T follicular helper cell (primary cell): ENCODE measurements at places on chromosomes 1 and 21.

GRCh38 chr1:8427493-8427892 lies 109.6 kb downstream of the SLC45A1 start:
- DNase-seq: no peak

DNA sequence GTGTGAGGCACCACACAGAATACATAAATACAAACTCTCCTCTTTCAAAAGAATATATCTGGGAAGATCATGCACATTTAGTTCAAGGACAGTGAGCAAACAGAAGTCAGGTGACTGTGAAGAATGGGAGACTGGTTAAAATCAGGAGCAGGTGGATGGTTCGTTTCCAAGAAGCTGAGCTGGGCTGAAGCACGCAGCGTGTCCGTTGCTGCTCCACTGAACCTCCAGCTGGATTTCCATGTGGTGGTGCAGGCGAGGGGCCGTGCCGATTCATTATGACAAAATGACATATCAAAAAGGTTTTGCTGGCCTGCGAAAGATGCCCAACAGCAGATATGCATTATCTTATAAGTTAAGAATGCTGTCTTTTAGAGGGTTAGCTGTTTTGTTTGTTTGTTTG lies 66.0 kb downstream of the OLIG1 start:
- no peak for DNase-seq

- DNase-seq: no peak
Observed at GRCh38 chr1:73868810-73869336, 329.1 kb downstream of the LRRIQ3 start.

DNA sequence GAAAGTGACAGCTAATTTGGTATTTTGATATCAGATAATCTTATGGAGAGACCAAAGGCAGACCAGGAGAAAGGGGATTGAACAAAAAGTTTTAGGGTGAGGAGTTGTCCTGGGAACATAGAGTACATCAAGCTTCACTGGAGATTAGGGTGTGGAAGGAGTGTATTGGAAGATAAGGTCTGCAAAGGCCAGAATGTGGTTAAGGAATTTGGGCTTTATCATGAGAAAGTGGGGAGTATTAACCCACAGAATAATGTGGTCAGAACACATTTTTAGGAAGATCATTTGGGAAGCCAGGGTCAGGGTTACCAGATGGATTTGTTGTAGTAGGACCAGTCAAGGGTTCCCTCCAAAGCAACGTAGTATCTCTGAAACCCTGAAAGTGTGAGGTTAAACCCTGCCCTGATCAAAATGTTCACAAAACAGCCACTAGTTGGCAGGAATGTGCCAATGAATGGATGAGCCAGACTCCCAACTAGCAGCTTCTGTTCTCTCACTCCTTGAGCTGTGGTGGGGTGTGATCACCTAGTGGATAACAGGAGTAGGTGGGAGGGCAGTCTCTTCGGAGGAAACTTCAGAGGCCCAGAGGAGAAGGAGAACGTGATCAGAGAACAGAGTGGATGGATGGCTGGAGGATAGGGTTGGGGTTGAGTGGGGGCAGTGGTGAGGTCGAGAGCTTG lies 35.8 kb downstream of the SLC2A1 start:
- peak; percentile 36 for DNase-seq

DNA sequence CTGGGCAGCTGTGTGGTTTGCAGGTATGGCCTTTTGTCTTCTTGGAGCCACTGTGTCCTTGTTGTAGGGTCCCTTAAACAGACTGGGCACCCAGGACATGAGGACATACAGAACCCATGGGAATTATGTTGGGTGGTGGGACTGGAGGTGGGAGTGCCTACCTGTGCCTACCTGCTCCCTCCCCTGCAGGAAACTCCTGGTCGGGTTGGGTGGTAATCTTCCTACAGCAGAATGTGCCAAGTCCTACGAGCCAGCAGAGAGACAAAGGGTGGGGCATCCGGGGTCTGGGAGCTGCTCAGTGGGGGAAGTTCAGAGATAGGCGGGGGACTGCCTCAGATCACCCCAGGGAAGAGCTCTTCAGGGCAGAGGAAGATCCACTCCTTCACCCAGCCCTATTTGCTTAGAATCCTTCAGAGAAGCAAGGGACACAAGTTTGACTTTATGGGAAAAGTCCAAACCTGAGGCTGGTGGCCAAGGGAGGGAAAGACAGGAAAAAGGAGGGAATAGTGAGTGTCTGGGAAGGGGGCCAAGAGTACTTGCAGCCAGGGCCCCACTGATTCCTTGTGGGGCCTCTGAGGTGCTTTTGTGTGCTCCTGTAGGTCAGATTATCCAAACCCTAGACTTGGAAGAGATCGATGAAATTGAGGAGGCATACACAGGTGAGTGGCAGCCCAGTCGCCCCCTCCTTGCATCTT lies 58.3 kb downstream of the KIF21B start:
- no peak for DNase-seq

- no peak for DNase-seq
Observed at GRCh38 chr1:241343956-241344355, 13.0 kb downstream of the RGS7 start.

- DNase-seq: no peak
Observed at GRCh38 chr1:67020304-67020703, 33.6 kb downstream of the SLC35D1 start.

DNA sequence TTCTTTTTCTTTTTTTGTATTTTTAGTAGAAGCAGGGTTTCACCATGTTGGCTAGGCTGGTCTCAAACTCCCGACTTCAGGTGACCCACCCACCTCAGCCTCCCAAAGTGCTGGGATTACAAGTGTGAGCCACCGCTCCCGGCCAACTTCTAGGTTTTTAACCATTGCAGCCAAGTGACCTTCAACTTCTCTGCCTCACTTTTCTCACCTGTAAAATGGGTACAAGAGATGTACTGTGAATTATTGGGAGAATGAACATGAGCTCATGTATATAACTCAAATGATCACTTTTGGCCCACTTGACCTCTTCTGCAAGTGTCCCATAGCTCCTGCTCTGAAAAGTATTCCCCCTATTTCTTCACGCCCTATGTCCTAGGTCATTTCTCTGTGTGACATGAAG lies 11.8 kb upstream of the RPL11 start:
- no peak for DNase-seq

GRCh38 chr21:35697321-35697808 lies 363.0 kb downstream of the SETD4 start:
- DNase-seq: no peak

- DNase-seq: no peak
Observed at GRCh38 chr1:82321794-82322193, 521.1 kb downstream of the ADGRL2 start.
